ENCODE measurements at places on chromosomes 3 and 15. TPM values are rescaled to one million over a fixed set of nuclear protein-coding genes. Genes with fewer than 3 reads are reported as not detected.

GRCh38 chr15:90681056-90681455 lies 36.1 kb upstream of the BLM start:
- no peak overlapping the region for H3K4me3 ChIP-seq
- peaks cover 22% of the 10 kb centered on the region for H3K4me1 ChIP-seq
- no peaks in the 10 kb centered on the region for H3K27me3 ChIP-seq

- H3K4me1 ChIP-seq, result peaks cover under 1% of the 10 kb centered on the region
- DNase-seq, result no peak
- H3K27me3 ChIP-seq, result peaks cover 3% of the 10 kb centered on the region
Observed at GRCh38 chr3:46873521-46873920, 4.0 kb upstream of the PTH1R start.

GRCh38 chr15:36805278-36805677 lies 225.9 kb downstream of the CDIN1 start:
- no peak overlapping the region for H3K27ac ChIP-seq
- H3K27me3 ChIP-seq, result no peaks in the 10 kb centered on the region
- H3K4me3 ChIP-seq, result no peak overlapping the region

DNA sequence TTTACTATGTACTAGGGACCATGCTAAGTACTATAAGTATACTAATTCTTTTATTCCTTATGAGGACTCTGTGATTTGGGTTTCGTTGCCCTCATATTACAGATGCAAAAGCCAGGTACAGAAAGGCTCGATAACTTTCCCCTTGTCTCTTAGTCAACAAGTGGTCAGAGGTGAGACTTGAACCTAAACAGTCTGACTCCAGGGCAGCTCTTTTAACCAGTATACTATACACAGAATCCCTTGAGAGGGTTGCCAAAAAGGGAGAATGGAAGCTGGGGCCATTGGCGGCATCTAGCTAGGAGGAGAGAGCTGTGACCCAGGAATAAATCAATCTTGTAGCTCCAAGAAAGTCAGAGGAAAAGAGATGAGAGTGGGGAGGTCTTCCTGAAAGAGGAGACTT lies 92.4 kb downstream of the TOP2B start:
- no peak overlapping the region for H3K4me3 ChIP-seq
- H3K36me3 ChIP-seq, result no peaks in the 10 kb centered on the region
- H3K27ac ChIP-seq, result no peak overlapping the region
- DNase-seq, result no peak

- H3K27me3 ChIP-seq, result no peaks in the 10 kb centered on the region
- H3K27ac ChIP-seq, result no peak overlapping the region
- no peak overlapping the region for H3K4me3 ChIP-seq
- H3K4me1 ChIP-seq, result no peaks in the 10 kb centered on the region
Observed at GRCh38 chr15:99969261-99969920, 236.2 kb upstream of the LYSMD4 start.

- no peak overlapping the region for H3K4me3 ChIP-seq
- DNase-seq, result no peak
- H3K36me3 ChIP-seq, result no peaks in the 10 kb centered on the region
- H3K27ac ChIP-seq, result no peak overlapping the region
Observed at GRCh38 chr3:116812949-116813348, 103.4 kb downstream of the TUSC7 start.

PRSS50 gene
- total RNA-seq, result not detected
